ENCODE measurements at places on chromosomes 5 and 9.

- no peak for DNase-seq
Observed at GRCh38 chr5:137019229-137019628, 479.9 kb downstream of the SPOCK1 start.

DNA sequence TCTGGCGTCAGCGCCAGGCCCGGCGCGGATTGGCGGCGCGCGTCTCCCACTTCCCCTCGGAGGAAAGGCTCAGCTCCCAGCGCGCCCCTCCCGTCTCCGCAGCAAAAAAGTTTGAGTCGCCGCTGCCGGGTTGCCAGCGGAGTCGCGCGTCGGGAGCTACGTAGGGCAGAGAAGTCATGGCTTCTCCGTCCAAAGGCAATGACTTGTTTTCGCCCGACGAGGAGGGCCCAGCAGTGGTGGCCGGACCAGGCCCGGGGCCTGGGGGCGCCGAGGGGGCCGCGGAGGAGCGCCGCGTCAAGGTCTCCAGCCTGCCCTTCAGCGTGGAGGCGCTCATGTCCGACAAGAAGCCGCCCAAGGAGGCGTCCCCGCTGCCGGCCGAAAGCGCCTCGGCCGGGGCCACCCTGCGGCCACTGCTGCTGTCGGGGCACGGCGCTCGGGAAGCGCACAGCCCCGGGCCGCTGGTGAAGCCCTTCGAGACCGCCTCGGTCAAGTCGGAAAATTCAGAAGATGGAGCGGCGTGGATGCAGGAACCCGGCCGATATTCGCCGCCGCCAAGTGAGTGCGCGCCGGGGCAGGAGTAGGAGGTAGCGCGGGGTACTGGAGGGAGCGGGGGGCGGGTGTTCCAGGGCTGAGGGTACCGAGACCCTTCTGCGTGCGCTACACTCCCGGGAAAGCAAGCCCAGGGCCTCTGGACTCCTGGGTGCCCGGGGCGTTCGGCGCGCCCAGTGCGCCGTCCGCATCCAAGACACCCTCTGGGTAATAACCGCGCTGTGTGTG, at the start of gene MSX2:
Gene MSX2, plus strand, starts transcription at position 99 of the 777 bp plus-strand sequence. Its CDS starts 78 bp downstream, at position 177.
- no peak for DNase-seq

DNA sequence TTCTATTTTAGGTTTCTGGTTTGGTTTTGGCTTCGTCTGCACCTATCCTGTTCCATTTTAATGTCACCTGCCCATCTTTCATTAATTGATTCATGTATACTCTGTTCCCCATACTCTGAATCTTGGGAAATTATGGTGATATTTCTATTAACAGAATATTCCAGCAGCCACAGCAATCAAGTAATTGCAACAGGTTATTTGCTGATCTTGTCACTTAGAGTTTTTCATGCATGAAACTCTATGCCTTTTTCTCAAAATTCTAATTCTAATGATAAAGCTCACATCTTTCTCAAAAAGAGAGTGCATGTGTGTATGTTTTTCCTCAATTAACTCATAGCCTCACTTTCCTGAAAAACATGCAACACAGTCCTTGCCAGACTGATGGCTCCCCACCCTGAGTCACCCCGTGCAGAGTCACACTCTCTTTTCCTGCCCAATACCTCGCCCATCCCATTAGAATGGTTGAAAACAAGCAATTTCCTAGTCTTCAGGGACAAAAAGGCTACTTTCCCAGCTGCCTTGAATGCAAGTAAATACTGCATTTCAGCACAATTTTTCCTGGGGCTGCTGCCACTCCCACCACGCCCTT, 15.6 kb downstream of the GFRA3 start:
- no peak for DNase-seq

GRCh38 chr5:72070529-72070928, 36.7 kb upstream of the MAP1B start:
- DNase-seq, result no peak

- DNase-seq, result no peak
Observed at GRCh38 chr9:16744394-16744793, 126.1 kb downstream of the BNC2 start.

- DNase-seq, result no peak
Observed at GRCh38 chr9:6552033-6552432, 93.5 kb downstream of the GLDC start.

DNA sequence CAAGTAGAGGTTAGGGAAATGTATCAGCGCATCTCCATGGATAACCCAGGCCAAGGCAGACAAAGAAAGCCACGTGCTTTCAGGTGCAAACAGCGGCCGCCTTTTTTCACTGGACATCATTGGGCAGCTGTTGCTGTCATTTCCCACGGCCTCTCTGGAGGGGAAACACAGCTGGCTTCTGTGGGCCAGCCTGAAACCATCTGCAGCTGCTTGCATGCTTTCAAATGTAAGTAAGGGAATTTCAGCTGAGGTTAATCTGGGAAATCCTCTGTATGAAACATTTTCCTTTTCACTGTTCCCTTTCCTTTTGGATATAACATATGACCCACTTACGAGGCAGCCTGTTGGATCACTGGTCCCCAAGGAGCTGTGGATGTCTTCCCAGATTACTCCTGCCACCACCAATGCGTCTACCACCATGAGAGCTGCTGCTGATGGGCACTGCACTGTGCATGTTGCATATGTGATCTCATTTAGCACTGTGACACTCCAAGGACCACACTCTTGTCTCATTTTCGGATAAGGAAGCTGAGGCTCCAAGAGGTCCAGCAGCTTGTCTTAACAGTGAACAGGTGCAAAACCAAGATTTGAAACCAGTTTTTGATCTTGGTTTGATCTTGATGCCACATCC, 106.3 kb downstream of the C9orf152 start:
- no peak for DNase-seq

DNA sequence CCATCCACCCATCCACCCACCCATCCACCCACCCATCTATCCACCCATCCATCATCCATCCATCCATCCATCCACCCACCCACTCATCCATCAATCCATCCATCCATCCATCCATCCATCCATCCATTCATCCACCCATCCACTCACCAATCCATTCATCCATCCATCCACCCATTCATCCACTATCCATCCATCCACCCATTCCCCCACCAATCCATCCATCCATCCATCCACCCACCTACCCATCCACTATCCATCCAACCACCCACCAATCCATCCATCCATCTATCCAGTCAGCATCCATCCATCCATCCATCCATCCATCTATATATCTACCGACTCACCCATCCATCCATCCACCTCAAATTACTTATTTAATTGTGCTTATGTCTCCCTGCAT, 36.9 kb upstream of the PHYKPL start:
- no peak for DNase-seq

GRCh38 chr9:81461196-81461595, 228.2 kb downstream of the TLE1 start:
- DNase-seq, result no peak

- DNase-seq, result peak; percentile 48
Observed at GRCh38 chr5:14143841-14144585, 871 bp downstream of the TRIO start.

GRCh38 chr5:102986074-102986473, 133.9 kb downstream of the GIN1 start:
- no peak for DNase-seq

DNA sequence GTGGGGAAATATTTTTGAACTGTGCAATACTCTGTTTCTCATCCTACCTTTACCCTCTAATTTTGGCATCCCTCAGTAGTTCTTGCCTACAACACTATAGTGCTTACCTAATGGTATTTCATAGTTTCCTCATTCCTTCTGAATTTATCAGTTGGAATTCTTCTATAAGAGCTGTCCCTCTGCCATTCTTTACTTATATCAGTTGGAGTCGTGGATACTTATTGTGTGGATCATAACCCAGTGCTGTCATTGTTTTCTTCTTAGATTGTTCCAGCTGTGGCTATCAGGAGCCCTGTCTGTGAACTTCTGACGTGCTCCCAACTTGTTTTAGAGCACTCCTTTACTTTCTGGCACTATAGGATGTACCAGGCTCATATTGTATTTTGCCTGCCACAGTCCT, 146.1 kb upstream of the OTULINL start:
- DNase-seq, result no peak

- no peak for DNase-seq
Observed at GRCh38 chr5:56737002-56737621, 78.2 kb upstream of the MAP3K1 start.
